ENCODE measurements at places on chromosomes 2 and 18.

DNA sequence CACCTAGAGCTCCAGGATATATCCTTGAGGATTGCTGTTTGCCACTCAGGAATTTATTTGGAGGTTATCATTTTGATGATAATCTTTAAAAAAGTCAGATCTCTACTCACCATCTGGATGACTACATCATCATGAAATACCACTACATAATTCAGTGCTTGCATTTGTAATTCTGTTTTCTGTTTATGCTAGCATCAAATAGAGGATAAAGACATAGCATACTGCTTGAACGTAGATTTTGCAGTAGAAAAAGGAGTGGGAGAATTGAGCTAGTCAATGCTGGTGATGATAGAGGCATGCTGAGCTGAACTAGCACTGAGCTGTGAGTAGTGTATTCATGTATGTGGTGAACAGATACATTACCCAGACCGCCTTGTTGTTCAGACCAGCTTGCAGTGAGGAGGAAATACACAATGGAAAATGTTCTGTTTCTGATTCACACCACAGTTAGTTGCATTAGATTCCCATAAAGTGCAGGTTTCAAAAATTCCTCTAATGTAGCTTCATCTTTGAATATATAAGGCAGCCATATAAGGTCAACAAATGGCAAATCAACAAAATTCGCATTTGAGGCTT is 68.8 kb upstream of the CDC42EP3 start:
- no peak for DNase-seq

DNA sequence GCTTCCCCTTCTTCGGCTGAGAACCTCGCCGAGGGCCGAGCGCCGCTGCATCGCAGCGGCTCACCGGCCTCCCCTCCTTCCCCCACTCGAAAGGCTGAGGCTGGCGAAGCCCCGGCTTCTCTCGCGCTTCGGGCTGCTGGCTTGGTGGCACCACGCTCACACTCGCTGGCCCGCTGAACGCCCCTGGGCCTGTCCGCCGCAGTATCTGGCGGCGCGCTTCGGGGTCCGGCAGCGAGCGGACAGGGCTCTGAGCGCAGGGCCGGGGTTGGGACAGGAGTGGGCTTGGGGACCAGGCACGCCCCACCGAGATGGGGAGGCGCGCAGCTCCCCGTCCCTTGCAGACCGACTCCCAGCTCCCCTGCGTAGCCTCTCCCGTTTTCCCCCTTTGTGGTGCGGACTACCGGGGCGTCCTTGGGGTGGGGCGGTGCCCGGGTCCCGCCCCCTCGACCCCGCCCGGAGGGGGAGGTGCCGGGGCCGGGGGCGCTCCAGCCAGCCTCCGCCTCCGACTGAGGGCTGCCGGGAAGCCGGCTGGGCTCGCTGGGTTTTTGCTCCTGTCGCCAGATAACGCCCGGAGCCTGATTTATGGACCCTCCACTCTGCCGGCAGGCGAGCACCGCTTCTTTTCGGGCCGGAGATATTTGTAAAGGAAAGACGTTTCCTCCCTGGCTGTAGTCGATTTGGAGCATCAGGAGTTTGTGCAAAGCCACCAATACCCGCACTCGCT is 3.8 kb downstream of the GBX2 start:
- no peak for DNase-seq

- DNase-seq, result no peak
Measured at GRCh38 chr2:116491292-116491691, 1323.2 kb upstream of the DDX18 start.

- DNase-seq, result no peak
Measured at GRCh38 chr2:199443589-199444130, 14.1 kb downstream of the SATB2 start.

GRCh38 chr2:159074605-159075004 is 106.2 kb downstream of the TANC1 start:
- DNase-seq, result no peak

GRCh38 chr2:176733698-176734430 is 464.6 kb downstream of the MTX2 start:
- no peak for DNase-seq

GRCh38 chr2:22282220-22282619 is 1102.8 kb upstream of the KLHL29 start:
- no peak for DNase-seq

DNA sequence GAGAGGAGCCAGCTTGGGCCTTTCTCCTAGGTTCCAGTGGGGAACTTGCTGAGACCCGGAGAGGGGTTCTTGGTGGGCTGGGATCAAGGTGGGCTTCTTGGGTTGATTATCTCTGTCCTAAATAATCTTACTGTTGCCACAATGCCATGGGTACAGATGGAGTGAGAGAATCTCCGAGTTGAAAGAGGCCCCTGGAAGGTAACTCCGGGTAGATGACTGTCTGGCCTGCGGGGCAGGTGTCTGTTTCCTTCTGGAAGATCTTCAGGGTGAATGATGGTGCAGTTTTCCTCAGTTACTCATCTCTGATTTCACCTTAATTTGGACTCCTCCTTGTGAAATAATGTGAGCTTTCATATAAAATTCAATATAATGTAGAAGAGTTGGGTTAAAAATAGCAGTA is 159.4 kb downstream of the ACTR3 start:
- DNase-seq, result no peak

- no peak for DNase-seq
Measured at GRCh38 chr18:5476961-5477800, 66.6 kb downstream of the EPB41L3 start.

DNA sequence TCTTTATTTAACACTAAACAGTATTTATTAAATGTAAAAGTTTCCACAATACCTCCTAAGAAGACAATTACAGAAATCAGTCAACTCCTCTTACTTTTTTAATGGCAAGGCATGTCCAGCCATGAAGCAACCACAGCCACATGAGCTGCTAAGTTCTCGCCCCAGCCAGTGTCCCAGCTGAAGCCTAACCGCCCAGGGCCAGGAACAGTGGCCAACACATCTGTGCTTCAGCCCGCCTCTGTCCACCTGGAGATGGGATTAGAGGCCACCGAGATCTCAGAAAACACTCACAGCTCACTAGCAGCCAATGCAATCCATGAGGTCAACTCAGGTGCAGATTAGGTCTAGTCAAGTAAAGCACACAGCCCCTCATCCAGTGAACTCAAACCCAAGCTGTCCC is 40.2 kb downstream of the PID1 start:
- DNase-seq, result no peak

DNA sequence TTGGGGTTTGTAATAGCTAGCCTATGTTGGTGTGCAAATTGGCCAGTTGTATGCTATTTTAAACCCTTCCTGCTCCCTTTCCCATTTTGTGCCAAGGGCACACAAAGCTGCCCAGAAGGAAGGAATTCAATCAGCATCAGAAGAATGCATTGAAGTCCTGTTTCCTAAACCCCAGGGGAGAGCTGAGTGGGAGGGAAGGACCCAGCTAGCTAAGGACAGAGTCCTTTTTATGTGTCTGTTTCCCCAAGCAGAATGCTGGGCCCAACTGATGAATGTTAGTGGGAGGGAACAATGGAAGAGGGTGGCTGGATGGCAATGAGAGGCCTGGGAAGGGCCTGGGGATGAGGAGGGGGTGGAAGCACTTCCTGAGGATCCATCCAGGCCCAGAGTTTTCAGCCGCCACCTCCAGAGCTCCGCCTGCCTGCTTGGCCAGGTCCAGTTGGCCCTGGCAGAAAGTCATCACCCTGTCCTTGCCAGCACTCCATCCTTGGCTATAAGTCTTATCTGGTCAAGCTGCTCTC is 32.7 kb downstream of the MEX3C start:
- no peak for DNase-seq

GRCh38 chr2:30942419-30942818 is 135.2 kb upstream of the CAPN13 start:
- DNase-seq, result no peak

GRCh38 chr18:37482002-37482401 is 83.6 kb downstream of the CELF4 start:
- DNase-seq, result no peak

- no peak for DNase-seq
Measured at GRCh38 chr2:192069417-192069816, 125.3 kb downstream of the TMEFF2 start.

DNA sequence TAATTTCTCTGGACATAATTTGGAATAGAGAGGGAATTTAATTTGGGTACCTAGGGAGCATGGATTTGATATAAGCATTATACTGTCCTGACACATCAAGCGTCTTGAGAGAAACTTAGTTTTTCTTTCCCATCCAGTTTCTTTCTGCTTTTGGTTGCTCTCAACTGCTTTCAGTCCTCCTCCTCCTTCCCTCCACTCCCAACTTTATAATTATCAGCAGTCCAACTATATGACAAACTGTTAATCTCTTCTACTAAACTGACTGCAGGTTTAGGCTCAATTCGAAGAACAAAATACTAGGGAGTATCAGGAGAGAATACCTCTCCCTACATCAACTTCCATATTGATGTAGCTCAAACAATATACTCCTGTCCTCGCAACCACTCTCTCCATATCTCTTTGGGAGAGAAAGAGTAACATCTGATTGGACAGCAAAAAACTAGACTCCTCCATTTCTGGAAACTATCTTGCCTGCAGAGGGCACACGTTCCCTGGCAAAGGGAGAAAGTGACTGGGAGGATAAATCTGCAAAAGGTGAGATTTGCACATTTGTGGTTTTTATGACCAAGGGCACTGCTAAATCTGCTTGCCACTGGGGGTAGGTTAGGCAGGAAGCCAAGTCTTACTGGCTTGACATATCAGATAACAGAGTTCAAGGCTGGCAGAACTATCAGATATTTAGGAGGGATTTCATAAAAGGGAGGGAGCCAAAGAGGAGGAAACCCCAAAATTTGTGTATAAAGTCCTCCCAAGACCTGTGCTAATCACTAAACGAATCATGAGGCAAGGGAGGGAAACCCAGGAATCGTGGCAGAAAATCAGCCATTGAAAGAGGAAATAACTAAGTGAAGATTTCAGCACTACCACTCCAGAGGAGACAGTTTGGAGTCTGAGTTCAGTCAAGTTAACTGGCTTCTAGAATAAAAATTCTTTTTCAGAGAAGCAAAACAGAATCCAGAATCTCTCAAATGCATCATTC is 40.0 kb downstream of the ICA1L start:
- no peak for DNase-seq

GRCh38 chr2:72211777-72212485 is 64.3 kb upstream of the CYP26B1 start:
- DNase-seq, result no peak

DNA sequence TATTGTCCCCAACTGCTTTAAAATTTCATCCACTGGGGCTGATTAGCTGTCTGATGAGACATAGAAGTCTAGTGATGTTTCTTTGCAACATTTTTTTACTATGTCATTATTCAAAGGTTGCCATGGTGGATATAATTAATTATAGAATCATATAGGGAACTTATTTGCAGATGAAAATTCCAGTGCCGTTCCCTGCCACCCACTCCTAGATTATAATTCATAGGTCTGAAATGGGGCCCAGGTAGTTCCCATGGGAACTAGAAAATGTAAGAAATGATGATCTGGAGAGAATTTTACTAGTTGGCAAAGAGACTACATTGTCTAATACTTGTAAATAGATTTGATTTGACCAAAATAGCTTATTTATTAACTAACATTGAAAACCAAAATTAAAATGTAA is 1496.5 kb upstream of the NXPH2 start:
- no peak for DNase-seq

DNA sequence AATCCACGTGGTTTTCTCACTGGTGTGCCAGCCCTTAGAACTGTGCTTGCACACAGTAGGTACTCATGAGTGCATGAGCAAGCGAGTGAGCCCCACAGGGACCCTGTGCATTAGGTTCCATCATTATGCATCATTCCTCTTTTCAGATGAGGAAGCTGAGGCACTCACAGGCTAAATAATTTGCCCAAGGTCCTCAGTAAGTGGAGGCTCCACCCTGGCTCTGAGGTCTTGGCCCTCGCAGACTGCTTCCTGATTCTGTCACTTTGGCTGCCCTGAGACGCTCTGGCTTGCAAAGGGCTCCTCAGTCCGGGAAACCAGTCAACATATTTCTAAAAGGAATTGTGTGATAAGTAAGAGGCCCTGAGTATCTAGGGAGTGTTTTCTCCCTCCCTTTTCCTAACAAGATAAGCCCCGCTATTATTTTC is 71.7 kb downstream of the IL1R2 start:
- no peak for DNase-seq

- no peak for DNase-seq
Measured at GRCh38 chr18:49025767-49026500, 75.2 kb upstream of the SMAD7 start.

GRCh38 chr2:95531254-95531771 is 46.8 kb upstream of the TRIM43B start:
- no peak for DNase-seq

- no peak for DNase-seq
Measured at GRCh38 chr2:73008766-73009135, 62.8 kb downstream of the SFXN5 start.

GRCh38 chr2:241798081-241798630 is 10.8 kb upstream of the NEU4 start:
- DNase-seq, result no peak

DNA sequence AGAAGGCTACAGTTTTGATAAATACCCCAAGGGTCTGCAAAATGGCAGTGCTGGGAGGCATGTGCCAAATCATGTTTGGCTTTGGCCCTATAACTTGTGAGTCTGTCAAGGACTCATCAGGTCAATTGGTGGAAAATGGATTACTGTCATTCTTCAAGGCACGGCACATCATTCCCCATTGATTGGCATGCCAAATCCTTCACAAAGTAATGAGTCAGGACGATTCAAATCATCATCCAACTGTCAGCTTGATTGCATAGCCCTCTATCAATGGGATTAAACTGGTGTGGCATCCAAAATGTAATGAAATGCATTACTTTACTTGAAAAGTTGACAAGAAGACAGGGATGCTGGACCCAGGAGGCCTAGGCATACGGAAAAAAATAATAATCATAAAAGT is 441.6 kb upstream of the PIK3C3 start:
- DNase-seq, result no peak

DNA sequence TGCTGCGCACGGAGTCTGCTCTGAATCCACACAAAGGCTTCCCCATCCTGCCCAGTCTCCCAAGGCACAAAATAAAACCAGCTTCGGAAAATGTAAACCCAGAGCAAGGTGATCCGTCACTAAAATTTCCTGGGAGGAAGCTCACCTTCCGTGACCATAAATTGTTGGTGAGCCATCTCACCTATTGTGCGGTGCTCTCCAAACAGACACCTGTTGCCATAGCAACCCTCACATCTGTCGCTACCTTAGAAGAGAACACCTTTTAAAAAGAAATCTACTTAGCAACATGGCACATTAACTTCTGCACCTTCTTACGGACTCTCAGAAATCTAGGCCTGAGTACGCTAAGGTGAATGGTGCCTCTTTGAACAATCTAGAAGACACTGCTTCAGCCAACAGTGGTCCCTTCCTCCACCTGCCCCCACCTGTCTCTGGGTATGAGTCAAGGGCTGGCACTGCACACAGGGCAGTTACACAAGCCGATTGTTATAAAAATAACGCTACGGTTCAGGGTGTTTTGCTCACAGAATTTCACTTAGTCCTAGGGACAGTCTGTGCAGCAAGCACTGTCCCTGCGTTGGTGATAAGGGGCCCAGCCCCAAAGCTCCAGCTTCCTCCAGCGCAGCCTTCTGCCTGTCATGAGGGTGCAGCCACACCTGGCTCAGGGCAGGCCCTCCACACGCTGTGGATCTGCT is 114.9 kb upstream of the ID2 start:
- no peak for DNase-seq

All from stimulated activated CD4-positive, alpha-beta T cell treated with anti-CD3 and anti-CD28 coated beads, TNF-alpha, amount 100 ng/mL, for 4 hours (primary cell).